ENCODE measurements at places on chromosomes 3 and 15.

GRCh38 chr15:76309601-76310330, 1.5 kb downstream of the ETFA start:
- DNase-seq = no peak

GRCh38 chr3:46065294-46065705, 38.0 kb upstream of the XCR1 start:
- no peak for DNase-seq

DNA sequence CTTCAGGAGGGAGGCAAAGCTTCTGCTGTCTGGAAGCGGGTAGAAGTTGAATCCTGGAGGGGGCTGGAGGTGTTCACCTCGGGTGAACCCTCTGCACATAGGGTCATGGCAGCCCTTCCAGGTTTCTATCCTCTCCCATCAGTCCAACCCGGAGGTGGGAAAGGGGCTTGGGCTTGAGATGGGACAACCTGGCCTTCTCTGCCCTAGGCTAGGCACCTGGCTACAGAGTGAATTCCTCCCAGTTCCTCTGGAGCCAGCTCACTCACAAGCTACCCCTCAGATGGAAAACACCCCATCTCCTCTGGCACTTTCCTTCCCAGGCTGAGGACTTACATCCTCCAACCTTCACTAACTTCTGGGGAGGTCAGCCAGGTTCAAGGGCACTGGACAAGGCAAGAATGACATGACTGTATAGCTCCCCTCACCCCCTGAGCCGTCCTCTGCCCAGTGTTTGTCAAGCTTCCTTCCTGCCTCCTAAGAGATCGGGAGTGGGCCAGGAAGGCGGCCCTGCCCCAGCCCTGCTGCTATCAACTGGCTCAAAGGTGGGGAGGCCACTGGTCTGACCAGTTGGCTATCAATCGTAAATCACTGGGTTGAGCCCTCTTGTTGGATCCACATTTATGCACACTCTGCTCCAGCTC, 45.8 kb downstream of the KLF15 start:
- no peak for DNase-seq

DNA sequence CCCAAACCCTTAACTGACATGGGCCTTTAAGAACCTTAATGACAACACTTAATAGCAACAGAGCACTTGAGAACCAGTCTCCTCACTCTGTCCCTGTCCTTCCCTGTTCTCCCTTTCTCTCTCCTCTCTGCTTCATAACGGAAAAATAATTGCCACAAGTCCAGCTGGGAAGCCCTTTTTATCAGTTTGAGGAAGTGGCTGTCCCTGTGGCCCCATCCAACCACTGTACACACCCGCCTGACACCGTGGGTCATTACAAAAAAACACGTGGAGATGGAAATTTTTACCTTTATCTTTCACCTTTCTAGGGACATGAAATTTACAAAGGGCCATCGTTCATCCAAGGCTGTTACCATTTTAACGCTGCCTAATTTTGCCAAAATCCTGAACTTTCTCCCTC, 49.9 kb downstream of the PGPEP1L start:
- DNase-seq = no peak

DNA sequence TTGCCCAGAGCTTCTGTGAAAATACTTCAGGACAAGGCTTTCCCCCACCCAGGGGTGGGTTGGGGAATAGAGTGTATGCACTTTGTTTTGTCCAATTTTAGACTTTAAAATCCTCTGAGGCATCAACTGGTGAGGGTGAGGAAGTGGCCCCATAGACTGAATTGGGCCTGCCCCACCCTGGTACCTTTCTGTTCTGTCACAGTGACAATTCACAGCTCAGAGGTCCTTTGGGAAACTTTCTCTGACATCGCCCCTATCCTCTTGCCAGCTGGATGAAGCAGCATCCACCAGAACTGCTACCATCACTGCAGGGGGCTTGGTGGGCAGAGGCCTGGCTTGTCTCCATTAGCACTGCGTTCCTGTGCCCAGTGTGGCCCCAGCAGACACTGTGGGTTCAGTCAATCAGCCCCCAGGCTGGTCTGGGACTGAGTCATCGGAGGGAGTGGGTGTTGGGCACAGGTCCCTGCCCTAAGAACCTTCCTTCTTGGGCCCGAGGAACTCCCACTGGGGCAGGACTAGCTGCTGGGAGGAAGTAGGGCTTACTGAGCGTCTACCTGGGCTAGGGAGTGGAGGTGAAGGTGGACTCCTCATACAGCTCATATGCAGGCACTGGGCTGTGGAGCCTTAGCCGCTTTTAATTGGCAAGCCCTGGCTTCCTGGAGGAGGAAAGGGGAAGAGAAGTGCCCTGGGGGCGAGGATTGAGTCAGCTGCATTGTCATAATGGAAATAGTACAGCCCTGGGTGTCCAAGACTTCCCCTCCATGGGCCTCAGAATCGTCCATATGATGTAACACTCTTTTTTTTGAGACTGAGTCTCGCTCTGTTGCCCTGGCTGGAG, 1.5 kb upstream of the PPM1M start:
- DNase-seq = no peak

- DNase-seq = no peak
Observed at GRCh38 chr3:43523454-43524053, 98.3 kb downstream of the ANO10 start.

- DNase-seq = no peak
Observed at GRCh38 chr3:188076176-188076575, 77.8 kb upstream of the LPP start.

- no peak for DNase-seq
Observed at GRCh38 chr3:140443073-140443472, 234.8 kb upstream of the TRIM42 start.

GRCh38 chr3:17423786-17424536, 318.5 kb downstream of the TBC1D5 start:
- DNase-seq = no peak

DNA sequence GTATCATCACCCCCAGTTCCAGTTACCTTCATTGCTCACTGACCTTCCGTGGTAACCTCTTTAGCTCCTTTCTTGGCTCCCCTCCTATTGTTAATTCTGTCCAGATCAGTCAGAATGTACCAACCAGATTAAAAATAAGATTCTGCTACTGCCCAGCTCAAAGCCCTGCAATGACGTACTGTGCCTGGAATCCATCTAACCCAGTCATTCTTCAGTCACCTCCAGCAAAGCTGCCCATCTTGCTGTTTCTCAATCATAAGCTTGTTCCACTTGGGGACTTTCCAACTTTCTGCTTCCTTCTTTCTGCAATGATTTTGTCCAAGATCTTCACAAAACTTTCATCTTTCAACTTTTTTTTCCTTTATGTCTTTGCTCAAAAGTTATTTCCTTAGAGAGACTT, 512.0 kb upstream of the ZNF385D start:
- DNase-seq = no peak

GRCh38 chr15:39130556-39131379, 450.1 kb upstream of the THBS1 start:
- no peak for DNase-seq

GRCh38 chr15:85493260-85493659, 112.9 kb downstream of the AKAP13 start:
- DNase-seq = no peak

DNA sequence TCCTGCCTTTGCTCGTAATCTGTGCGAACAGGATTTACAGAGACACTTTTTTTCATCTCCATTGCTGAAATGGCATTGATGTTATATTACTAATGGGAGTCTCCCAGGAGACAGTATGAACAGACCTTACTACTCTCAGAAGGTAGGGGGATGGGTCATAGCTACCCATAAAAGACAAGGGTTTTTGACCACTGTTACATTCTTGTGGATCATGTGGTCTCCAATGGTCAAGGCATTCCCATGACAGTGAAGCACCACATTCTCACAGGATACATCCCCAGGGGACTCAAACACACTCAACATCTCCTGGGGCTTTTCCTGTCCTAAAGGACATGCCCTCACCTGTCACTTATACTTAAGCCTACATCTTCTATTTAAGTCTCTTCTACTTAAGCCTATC, 40.8 kb downstream of the MKRN3 start:
- no peak for DNase-seq

DNA sequence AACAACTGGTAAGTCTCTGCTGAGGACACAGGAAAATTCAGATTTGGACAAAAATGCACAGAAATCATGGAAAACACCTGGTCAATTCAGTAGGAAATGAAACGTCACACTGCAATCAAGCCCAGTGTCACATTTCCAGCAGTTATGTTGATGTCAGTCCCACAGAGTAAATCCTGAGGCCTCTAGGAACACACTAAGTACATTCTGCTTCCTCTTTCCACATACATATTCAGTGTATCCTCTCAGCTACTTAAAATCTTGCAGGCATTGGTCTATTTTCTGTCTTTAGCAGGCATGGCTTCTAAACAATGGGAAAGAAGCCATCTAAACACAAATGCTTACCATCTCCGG, 207.8 kb downstream of the PLCL2 start:
- no peak for DNase-seq

DNA sequence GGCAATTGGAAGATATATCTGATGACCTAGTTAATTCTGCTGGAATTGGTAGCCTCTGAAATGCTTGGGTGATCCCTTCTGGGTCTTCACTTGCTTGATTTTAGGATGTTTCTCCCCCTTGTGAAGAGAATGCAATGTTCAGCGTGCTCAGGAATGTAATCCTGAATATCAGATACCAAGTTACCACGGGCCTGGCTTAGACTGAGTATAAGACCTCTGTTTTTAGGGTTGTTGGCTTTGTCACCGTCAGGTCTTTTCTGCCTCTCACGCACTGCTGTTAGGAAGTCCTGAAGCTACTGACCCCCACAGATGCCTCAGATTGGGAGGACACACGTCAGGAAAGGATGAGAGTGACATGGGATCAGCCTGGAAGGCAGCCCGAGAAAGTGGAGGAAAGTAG, 198.5 kb downstream of the CDIN1 start:
- no peak for DNase-seq

DNA sequence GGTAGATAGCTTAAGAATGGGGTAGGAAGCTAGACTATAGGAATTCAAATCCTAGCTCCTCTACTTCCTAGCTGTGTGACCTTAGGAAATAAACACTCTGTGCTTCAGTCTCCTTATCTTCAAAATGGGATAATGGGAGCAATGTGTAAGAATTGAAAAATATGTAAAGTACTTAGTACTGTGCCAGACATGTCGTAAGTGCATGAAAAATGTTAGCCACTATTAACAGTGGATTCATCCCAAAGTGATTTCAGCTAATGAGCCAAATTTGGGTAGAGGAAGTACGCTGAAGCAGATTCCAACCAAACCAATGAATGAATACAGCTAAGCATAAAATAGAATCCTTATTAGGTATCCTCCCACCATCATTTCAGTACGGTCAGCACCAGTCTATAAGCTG, 192.1 kb downstream of the RORA start:
- no peak for DNase-seq

DNA sequence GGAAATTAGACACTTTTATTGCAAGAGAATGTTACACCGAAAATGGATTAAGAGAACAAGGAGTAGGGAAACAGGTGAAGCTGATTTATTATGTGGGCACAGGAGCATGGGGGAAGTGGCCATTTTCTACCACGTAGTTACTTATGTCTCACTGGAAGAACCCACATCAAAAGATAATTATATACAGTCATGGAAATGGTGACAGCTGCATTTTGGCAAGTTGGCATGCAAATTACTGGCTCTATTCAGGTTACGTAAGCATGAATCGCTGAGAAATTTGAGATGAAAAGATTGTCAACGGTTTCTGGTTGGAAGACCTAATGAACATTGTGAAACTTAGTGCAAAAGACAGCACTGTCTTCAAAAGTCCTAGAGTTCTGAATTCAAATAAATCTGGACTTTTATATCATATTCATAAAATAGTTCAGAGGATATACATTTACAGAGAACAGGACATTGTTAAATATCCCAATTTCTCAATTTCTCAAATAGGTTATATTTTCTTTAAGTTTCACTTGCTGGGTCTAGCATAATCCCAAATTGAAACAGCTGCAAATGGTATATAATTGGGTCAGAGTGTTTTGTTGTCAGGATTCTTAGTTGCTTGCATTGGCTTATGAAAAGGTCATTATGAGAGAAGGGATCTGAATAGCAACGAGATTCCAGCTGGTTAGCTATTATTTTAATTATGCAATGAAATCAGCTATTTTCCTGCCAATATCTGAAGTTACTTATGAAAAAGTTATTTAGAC, 567.8 kb downstream of the ZPLD1 start:
- no peak for DNase-seq

GRCh38 chr3:52240886-52241370, 2.0 kb upstream of the TWF2 start:
- peak; percentile 30 for DNase-seq

- DNase-seq = no peak
Observed at GRCh38 chr3:14375192-14375591, 27.2 kb upstream of the SLC6A6 start.

GRCh38 chr3:143171141-143171980, 51.8 kb downstream of the CHST2 start:
- no peak for DNase-seq

GRCh38 chr15:27449941-27450340, 479.0 kb downstream of the GABRG3 start:
- DNase-seq = no peak

GRCh38 chr3:197375001-197375441, 76.6 kb upstream of the DLG1 start:
- no peak for DNase-seq

- DNase-seq = no peak
Observed at GRCh38 chr3:197926418-197926817, 23.6 kb upstream of the RPL35A start.

DNA sequence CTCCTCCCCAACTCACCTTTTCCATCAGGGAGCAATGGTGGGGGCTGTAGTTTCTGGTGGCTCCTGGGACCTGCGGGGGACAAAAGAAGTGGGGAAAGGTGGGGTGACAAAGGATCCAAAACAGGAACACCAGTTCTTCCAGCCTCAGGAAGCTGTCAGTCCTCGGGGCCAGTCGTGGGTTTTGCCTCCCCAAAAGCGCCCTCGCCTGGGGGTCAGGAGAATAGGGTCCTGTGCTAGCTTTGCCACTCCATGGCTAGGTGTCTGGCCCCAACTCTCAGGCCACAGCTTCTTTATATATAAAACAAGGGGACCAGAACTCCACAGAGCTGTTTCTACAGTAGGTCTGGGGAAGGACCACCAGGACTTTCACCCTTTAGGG, 4.0 kb downstream of the CCDC9B start:
- DNase-seq = no peak

DNA sequence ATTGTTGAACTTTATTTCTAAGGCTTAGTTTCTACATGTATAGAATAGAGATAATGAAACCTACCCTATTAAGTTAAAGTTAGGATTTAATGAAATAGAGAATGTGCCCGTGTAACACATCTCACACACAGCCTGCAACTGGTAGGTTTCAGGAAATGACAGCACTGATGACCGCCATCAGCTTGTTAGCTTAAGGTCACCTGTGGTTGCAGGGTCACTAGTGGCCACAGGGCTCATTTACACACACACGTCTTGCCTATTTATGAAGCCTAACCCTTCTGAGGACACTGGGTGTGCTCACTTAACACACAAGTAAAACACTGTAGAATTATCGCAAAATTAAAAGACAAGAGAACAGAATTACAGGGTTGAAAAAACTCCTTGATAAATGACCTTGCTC, 20.1 kb downstream of the CHRM5 start:
- DNase-seq = no peak

DNA sequence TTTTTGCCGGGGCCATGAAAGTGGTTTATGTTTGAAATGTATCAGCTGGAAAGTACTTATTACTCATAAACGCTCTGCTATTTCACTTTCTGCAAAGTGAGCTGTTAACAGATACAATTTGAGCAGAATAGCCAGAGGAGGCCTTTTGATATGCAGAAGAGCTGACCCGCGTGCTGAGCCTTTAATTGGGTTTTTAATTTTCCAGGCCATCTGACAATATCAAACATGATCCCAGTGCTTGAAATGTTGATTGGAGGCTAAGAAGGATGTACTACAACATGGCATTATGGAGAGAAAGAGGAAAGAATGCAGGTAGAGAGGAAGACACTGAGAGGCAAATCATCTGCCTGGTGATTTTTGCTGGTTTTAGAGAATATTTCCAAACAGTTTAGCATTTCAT, 261.3 kb upstream of the MEIS2 start:
- no peak for DNase-seq
